Vagina (tissue), 2 donors: ENCODE measurements at places on chromosomes 16 and 17.

- no peak for DNase-seq
Observed at GRCh38 chr16:21097151-21097550, 53.5 kb downstream of the DNAH3 start.

GRCh38 chr17:1367351-1367745 is 32.7 kb downstream of the YWHAE start:
- no peak for DNase-seq

DNA sequence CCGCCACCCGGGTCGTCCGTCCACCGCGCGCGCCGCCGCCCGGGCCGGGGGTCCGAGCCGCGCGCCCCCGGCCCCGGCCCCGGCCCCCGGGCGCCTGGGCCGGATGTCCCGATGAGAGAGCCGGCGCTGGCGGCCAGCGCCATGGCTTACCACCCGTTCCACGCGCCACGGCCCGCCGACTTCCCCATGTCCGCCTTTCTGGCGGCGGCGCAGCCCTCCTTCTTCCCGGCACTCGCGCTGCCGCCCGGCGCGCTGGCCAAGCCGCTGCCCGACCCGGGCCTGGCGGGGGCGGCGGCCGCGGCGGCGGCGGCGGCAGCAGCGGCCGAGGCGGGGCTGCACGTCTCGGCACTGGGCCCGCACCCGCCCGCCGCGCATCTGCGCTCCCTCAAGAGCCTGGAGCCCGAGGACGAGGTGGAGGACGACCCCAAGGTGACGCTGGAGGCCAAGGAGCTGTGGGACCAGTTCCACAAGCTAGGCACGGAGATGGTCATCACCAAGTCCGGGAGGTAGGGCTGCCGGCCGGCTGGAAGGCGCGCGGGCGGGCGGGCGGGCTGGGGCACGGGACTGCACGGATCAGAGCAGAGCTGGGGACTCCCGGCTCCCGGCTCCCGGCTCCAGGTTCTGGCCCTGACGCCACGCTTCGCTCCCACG is 548 bp downstream of the TBX2 start:
- DNase-seq = no peak

- DNase-seq = no peak
Observed at GRCh38 chr17:49978501-49978900, 9.5 kb downstream of the DLX4 start.

DNA sequence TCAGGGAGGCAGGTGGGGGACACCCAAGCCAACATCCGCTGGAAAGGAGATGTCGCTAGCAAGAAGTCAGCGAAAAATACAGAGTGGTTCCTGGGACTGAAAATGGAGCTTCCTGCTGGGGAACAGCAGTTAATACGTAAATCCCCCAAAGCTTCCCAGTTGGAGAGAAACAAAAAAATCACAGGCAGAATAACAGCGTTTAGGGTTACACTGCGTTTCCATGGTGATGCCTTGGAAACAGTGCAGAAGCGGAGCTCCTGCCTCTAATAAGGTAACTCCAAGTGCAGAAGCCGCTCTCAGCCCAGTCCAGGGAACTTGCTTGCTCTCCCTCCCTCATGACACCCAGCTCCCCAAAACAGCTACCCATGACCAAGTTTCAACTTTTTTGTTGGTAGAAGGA is 73.4 kb downstream of the PLD6 start:
- no peak for DNase-seq

- DNase-seq = no peak
Observed at GRCh38 chr16:7182510-7183109, 150.0 kb upstream of the RBFOX1 start.

- DNase-seq = no peak
Observed at GRCh38 chr16:1541293-1542165, 8.1 kb downstream of the TMEM204 start.

- no peak for DNase-seq
Observed at GRCh38 chr17:46960152-46960551, 18.9 kb downstream of the RPRML start.

DNA sequence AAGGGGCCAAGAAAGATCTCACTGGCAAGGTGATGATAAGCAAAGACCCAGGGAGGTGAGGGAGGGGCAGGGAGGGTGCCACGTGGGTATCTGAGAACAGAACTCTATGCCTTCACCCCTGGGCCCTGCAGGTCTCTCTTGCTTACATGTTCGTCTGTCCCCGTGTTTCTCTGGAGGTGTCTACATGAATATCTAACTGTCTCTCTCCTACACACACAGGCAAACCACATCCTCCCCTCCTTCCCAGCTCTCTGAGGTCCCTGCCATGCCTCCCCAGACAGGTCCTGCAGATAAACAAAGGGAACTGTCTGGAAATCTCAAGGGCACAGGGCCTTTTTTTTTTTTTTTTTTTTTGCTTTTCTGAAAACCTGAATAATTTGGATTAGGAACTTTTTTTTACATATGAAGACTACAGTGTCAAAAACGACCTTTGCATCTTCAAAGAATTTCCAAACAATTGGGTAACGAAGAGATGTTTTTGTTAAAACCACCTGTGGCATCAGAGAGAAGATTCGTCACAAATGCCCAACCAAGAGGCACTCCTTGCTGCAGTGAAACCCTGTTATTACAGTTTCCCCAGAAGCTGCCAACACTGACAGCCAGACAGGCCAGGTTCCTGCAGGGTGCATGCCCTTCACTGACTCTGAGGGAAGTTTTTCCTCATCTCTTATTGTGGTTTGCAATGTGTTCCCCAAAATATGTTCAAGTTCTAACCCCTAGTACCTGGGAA is 17.8 kb downstream of the PLLP start:
- DNase-seq = no peak

GRCh38 chr17:45759761-45760160 is 24.4 kb upstream of the CRHR1 start:
- no peak for DNase-seq

- DNase-seq = no peak
Observed at GRCh38 chr17:46795379-46795952, 23.0 kb downstream of the WNT3 start.

DNA sequence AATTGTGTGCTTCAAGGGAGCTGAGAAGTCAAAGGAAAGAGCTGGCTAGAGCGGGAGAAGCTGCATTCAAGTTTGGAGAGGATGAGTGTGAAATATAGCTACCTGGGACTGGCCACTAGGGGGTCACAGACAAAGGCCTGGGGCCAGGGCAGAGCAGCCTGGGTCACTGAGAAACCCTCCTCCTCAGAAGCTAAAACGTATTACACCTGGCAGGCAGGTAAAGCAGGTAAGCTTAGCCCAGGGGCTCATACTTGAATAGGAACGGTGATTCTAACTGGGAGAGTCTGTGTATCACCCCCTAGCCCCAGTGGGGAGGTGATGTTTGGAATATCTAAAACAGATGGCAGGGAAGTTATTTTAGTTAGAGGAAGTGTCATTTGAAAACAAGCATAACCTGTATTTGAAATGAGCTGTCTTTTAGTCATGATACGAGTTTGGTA is 6.8 kb downstream of the KRT37 start:
- no peak for DNase-seq

DNA sequence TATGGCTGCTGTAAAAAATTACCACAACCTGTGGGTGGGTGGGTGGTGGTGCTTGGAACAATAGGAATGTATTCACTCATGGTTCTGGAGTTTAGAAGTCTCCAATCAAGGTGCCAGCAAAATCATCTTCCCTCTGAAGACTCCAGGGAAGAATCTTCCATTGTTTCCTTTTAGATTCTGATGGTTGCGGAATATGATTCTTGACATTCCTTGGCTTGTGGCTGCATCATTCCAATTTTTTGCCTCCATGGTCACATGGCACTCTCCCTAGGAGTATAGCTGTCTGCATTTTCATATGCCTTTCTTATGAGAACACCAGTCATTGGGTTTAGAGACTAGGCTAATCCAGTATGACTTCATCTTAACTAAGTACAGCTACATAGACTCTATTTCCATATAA is 401.0 kb downstream of the HS3ST3B1 start:
- DNase-seq = no peak

- DNase-seq = no peak
Observed at GRCh38 chr16:6284731-6285130, 1047.9 kb upstream of the RBFOX1 start.

GRCh38 chr16:76583466-76583865 is 306.3 kb downstream of the CNTNAP4 start:
- DNase-seq = no peak

GRCh38 chr17:28684963-28685362 is 23.0 kb downstream of the SUPT6H start:
- DNase-seq = no peak

- no peak for DNase-seq
Observed at GRCh38 chr17:77441940-77442339, 301.2 kb downstream of the SEC14L1 start.

GRCh38 chr17:71142333-71142732 is 973.0 kb downstream of the KCNJ2 start:
- no peak for DNase-seq

DNA sequence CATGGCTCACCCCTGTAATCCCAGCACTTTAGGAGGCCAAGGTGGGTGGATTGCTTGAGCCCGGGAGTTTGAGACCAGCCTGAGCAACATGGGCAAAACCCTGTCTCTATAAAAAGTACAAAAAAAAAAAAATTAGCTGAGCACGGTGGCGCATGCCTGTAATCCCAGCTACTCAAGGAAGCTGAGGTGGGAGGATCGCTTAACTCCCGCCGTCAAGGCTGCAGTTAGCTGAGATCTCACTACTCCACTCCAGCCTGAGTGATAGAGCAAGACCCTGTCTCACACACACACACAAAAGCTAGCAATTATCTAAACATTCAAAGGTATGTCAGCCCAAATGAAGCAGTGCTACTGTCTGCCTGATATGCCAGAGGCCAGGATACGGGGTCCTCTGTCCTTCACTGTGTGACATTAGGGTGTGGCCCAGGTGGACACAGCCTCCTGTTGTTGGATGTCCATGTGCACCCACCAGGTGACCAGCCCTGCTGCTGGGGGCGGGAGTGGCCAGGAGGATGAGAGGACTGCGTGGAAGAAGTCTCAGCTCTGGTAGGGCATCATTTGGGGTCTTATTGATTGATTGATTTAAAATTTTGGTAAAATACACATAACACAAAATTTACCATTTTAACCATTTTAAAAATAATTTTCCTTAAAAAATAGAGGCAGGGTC is 3.9 kb downstream of the NLRC3 start:
- no peak for DNase-seq

DNA sequence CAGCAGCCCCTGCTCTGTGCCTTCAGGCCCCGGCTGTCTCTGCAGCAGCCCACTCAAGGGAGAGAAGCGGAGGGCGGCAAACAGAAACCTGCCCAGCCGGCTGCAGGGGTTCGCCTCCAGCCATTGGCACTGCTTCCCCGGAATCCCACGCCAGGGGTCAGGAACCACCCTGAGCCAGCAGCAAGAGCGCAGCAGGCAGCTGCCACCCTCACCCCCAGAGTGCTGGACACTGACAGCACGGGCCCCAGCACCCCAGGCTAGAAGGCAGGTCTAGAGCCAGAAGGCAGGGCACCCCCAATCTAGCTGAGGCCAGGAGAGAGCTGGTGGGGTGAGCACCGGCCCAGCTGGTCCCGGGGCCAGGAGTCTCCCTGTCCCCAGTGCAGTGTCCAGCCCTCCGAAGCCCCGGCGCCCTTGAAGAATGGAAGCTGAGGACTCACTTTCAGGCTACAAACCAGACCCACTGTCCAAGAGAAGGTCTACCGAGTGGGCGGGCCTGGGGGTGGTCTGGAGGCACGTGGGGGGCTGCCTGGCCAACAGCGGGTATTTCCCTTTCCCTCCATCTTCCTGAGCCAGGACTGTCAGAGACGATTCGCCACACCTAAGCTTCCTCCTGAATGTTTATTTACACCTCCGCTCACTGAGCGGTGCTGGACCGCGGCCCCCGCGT is 8.4 kb downstream of the UBALD2 start:
- no peak for DNase-seq

DNA sequence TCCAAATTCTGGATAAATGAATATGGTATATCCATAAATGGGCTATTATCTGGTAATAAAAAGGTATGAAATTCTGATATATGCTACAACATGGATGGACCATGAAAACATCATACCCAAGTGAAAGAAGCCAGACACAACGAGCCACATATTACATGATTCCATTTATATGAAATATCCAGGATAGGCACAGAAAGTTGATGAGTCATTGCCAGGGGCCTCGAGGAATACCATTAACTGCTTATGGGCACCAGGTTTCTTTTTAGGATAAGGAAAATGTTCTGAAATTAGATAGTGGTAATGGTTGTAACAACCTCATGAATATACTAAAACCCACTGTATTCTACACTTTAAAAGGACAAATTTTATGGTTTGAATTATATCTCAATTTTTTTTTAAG is 123.2 kb downstream of the PITPNC1 start:
- DNase-seq = no peak

GRCh38 chr16:85286951-85287814 is 174.9 kb upstream of the CIBAR2 start:
- no peak for DNase-seq

DNA sequence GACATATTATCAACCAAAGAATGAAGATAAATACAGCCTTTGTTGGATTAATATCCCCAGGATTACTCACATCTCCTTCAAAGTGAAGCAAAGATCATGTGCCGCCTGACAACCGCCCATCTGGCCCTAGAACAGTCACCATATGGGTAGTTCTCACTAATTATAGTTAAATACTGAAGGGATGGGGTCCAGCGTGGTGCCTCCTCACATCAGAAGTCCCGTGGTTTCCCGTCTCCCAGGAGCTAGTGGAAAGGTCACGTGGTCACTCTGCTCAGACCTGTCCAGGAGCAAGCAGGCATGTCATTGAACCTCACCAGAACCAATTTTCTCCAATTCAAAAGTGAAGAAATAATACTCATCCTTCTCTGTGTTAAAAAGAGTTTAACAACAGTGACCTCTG is 434.5 kb downstream of the SHISA9 start:
- no peak for DNase-seq

DNA sequence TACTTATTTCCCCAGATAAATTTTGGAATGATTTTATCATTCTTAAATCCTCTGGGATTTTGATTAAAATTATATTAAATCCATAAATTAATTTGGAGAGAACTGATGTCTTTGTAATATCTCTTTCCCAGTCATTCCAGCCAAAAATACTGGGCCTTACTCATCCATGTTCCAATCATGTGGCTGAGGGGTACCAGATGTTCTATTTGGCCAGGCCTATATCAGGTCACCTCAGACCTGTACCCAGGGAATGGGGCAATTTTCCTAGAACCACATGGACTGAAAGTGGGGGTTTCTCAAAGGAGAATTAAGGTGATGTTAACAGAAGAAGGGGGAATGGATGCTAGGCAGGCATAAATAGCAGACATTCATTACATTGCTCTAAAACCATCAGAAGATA is 7.5 kb downstream of the SNTB2 start:
- no peak for DNase-seq

GRCh38 chr17:21094298-21094704 is 32.5 kb upstream of the DHRS7B start:
- no peak for DNase-seq

GRCh38 chr16:63530974-63531373 is 1494.7 kb upstream of the CDH8 start:
- DNase-seq = no peak
